Fibroblast of upper back skin (primary cell): ENCODE measurements at places on chromosomes 2 and 18.
A peak's percentile ranks its signal among the peaks of the same experiment; 100 is the strongest.

- no peak for DNase-seq
Observed at GRCh38 chr18:60746919-60747318, 374.3 kb upstream of the MC4R start.

GRCh38 chr2:84201158-84201557, 257.9 kb downstream of the SUCLG1 start:
- no peak for DNase-seq

DNA sequence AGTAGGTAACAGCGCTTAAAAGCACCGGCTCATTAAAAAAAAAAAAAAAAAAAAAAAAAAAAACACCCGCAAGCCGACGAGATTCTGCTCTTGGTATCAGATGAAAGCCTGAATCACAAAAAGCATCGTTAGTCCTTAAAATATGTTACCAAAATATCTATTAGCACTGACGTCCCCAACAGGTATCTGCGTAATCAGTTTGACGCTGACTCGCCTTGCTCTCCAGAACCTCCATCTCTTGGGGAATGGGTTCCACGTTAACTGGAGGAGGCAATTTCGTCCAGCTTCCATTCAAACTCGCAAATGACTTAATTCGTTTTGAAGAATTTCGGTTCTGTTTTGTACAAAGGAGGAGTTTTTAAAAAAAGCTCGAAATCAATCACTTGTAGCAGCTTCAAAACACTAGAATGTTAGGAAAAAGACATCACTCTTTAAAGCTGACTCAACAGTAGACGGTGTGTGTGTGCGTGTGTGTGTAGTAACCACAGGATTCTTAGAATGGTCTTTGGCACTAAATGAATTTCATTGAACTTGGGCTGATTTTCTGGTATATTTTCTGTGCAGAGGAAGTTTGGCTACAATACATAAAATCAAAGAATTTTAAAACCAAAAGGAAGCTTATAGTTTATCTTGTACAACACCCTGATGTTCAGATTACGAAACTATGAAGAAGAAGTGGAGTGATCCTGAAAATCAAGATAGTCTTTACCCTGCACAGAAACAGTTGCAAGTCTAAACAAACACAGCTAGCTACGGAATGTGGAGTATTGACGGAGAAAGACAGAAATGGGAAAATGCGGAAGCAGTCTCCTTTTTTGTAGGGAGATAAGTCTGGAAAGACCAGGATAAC, 1.1 kb upstream of the PGAP1 start:
- DNase-seq = peak; percentile 86

DNA sequence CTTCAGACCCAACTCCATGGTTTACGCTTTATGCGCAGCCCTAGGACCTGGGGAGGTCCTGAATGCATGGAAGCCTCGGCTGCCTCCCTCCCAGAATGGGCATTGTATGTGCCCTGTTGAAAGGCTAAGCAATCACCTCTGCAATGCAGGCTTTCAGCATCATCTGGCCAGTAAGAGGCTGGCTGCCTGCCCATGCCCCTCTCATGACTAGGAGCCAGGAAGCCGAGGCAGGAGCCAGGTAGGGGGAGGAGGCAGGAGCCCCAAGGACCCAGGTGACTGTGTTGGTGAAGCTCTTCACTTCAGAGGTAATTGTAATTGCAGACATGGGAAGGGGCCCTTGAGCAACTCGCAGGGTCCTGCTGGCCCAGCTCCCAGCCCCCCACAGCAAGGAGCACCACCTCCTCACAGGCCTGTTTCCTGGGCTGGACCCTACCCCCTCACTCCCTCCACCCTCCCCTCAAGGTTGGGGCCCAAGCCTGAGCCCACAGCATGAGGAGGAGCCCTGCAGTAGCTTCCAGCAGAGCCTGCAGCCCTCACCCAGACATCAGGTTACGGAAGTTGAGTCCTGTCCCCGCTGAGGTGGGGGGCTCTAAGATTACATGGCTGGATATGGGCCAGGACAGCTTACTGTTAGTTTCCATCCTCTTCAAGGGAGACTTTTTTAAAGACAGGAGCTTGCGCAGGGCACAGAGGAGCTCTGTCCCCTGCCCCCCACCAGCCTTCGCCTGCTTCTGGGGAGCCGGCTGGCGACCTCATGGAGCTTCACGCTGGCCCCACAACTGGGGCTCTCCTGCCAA, 21.9 kb downstream of the CRACDL start:
- no peak for DNase-seq

- DNase-seq = no peak
Observed at GRCh38 chr2:216425008-216425787, 12.9 kb downstream of the SMARCAL1 start.

DNA sequence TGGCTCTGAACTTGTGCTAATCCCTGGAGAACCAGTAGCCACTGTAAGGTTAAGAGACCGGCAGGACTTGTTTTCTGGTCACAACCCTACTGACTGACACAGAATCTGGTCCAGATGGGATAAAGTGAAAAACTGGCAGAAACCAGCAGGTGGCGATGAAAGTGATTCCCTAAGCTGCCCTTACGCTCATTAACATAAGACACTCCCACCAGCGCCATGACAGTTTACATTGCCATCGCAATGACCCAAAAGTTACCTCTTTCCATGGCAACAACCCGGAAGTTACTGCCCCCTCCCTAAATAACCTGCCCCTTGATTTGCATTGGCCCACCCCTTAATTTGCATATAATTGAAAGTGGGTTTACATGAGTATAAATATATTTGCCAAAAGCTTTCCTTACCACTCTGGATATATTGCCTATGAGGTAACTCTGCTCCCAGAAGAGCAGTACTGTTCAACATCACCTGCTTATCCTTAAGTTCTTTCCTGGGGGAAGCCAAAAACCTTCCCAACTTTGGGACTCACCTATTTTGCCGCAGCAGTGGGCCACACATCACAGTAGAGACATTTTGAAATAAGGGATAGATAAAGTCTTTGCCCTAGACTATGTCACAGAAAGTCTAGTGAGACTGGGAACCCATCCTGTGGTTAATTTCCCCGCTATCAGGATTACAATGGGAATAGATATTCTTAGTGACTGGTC, 35.8 kb upstream of the AFF3 start:
- peak; percentile 35 for DNase-seq

DNA sequence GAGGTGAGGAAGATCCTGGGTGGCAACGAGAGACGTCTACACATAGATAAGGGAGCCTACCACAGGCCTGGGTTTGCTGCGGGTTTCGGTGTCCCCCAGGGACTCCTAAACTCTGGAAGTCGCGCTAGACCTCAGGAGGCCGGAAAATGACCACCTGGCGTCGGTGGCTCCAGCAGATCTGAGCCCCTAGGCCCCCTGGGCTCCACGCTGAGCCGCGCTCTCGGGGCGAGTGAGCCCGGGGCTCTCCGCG, 987 bp upstream of the DLX1 start:
- no peak for DNase-seq
